NCI-H1105 (cell line): ENCODE measurements at places on chromosomes 7 and 10.

GRCh38 chr10:131519723-131520605, 208.4 kb upstream of the TCERG1L start:
- DNase-seq: no peak

GRCh38 chr10:106573106-106573505, 591.4 kb downstream of the SORCS1 start:
- DNase-seq: no peak

GRCh38 chr7:118222591-118222990, 1.9 kb upstream of the ANKRD7 start:
- no peak for DNase-seq

DNA sequence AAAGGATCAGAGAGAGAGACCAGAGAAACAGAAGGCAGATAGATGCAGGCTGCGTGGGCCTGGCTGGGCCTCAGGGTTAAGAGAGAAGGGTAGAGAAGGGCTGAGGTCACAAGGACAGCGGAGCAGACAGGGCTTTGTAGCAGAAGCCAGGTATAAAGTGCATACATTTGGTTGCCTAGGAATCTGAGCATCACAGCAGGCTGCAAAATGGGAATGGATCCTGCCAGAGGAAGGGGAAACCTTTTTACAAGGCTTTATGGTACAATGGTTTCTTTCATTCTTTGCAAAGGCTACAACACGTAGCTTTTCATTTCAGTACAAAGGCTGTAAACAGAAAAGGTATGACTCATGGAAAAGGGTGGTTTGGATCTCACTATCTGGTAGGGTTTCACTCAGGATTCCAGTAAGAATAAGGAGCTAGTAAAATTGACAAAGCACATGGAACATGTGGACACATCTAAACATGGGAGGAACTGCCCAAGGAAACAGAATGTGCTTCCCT, 275.1 kb downstream of the DOCK4 start:
- no peak for DNase-seq

DNA sequence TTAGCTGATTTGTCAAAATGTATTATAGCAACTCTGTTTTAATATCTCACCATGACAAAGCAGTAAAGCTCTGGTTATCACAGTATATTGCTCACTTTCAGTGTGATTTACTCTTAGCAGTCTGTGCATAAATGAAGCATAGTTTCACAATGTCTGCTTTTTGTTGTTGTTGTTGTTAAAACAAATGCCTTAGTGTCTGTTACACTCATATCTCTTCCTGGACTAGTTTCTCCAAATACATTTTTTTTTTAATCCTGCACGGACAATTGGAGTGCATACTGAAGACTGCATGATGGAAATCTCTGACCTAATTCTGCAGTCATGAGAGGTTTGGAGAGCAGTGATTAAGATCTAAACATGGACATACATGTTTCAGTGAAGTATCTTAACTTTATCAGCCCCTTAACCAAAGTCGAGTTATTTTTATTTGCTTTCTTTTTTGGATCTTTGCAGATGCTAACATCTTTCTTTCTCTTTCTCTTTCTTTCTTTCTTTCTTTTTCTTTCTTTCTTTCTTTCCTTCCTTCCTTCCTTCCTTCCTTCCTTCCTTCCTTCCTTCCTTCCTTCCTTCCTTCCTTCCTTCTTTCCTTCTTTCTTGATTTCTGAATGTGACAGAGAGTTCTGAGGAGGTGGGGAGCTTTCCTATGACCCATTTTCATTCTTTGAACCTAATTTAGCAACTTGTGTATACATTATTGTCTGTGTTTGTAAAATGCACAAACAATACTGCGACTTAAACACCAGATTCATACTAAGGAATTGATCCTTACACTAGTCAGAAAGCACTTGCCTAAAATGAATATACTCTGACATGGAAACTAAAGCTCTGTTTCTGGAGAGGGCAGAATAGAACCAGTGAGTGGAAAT, 161.5 kb upstream of the AGR3 start:
- DNase-seq: no peak

DNA sequence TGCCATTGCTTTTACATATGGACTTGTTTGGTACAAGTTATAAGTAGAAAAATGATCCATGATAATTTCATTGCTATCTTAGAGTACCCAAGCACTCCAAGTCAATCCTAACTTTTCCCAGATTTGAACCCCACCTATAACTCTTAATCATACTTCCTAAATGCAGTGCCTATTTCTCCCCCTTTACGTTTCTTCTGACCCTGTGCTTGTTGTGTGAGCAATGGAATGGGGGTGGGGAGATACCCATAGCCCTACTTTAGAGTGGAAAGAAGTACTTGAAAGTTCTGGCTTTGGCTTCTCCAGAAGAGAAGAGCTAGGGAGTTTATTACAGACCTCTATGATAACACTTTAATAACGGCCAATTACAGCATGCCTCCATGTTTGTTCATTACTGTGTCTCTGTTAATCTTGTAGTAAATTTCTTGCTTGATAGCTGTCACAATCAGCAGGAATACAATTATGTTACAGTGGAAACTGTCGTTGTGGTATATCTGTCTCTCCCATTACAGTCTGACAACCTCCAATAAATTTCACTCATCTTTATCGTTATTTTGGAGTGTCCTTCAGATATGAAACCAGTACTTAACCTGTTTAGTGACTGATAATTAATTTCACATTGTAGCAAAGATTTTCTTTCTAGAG, 34.0 kb downstream of the CNPY1 start:
- no peak for DNase-seq

DNA sequence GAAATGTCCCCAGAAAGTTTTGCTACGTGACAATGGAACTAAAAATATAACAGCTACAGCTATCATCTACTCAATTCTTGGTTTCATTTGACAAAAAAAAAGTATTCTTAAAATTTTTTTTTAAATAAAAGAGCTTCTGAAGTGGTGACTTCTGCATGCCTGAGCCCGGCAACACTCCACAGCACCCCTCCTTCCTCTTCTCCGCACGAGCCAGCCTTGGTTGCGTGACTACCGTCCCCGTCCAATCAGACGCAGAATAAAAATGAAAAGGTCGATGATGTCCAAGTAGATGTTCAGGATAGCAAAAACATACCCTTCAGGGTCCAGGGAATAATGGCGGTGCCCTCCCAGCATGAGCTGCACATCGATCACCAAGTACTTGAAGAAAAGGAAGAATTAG, 34.5 kb upstream of the GATAD1 start:
- DNase-seq: no peak

- DNase-seq: no peak
These were observed 6.0 kb downstream of the GPR146 start for GRCh38 chr7:1050254-1050906.

DNA sequence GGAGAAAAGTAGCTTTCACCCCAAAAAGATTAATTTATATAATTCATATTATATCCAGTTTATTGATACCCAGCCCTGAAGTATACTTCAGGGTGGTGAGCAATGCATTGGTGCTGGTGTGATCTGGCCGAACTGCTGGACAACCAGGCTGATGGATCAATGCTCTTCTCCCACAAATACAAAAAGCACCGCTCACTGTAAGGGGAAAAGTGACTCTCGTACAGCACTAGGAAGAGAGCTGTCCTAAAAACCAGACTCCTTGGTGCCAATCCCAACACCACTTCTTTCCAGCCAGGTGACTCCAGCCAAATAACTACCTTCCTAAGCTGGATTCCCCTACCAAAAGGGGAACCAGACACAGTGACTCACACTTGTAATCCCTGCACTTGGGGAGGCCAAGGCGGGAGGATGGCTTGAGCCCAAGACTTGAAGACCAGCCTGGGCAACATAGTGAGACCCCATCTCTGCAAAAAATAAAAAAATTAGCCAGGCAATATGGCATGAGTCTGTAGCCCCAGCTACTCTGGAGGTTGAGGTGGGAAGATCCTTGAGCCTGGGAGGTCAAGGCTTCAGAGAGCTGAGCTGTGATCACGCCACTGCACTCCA, 13.1 kb upstream of the TNPO3 start:
- DNase-seq: no peak

DNA sequence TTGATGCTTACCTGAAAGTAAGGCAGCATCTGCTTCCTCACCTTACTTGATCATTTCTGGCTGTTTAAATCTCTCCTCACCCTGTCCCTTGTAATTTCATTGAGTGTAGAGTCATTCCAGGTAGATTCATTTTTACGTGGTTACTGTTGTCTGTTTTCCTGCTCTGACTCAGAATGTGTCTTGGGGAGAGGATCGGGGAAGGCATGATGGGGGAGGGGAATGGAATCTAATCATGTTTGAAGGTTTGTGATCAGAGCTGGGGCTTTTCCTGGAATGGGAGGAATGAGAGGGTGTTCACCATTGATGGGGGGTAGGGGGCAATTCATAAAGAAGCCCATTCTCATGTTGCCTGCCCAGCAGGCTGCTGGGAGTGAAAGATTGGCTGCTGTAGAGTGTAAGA, 18.7 kb downstream of the SEC24C start:
- no peak for DNase-seq

DNA sequence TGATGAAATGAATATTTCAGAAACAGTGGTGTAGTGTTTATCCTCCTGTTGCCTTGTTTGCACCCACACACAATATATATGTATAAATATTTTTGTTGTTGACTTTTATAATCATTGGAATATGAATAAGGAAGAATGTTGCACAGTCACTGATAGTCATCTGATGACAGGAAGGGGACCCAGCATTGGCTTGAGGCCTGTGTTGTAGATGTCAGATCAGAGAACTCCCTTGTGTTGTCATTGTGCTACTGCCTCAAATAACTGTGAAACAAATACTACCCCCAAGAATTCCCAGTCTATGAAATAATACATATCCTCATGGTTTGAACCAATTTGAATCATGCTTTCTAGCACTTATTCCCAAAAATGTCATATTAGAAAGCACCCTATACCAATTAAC, 84.0 kb downstream of the NRG3 start:
- DNase-seq: no peak

- no peak for DNase-seq
These were observed 8.1 kb downstream of the TASOR2 start for GRCh38 chr10:5692461-5693358.

GRCh38 chr7:22430457-22430856, 69.5 kb downstream of the STEAP1B start:
- DNase-seq: no peak

- no peak for DNase-seq
These were observed 1.6 kb upstream of the NKX2-3 start for GRCh38 chr10:99531026-99531695.

GRCh38 chr7:40747856-40748255, 613.1 kb downstream of the SUGCT start:
- no peak for DNase-seq

DNA sequence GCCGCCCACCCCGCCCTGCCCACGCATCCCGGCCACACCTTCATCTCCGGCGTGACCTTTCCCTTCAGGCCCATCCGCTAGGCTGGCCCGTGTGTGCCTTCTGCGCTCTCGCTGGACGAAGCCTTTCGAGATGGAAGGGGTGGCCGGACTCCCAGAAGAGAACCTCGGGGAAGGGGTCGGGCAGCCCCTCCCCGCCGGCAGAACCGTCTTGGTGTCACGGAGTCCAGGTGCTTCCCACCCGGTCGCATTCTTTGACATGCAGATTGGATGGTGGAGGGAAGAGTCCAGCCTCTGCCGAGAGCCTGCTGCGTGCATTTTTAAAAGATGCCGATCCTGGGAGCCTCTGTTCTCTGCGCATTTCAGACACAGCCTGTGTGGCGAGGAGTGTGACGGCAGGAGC, 7.3 kb upstream of the ZNF853 start:
- DNase-seq: no peak

- peak; percentile 71 for DNase-seq
These were observed 29.7 kb downstream of the TRIM8 start for GRCh38 chr10:102673819-102674511.

- DNase-seq: no peak
These were observed 84.8 kb downstream of the PTPRE start for GRCh38 chr10:127991543-127992255.

DNA sequence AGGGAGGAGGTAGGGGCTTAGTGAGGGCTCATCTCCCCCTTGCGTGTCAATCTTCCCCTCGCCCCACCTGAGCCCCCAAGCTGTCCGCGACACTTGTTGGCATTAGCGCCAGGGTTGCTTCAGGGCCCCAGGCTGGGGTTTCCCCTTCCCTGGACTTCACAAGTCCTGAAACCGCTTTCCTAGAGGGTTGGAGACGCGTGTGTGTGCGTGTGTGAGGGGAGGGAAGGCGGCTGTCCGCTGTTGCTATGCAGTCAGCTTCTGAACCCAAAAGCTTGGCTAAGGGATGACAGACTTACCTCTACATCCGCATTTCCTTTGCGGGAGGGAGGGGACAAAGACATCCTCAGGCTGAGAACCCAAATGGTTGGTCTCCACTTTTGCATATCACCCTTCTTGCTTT, 803 bp downstream of the GOLGA7B start:
- DNase-seq: peak; percentile 3
